ENCODE measurements at places on chromosomes 5 and 9.

- DNase-seq: no peak
These were observed 16.1 kb downstream of the SNX18 start for GRCh38 chr5:54533541-54534190.

GRCh38 chr9:134125413-134126095 is 10.3 kb upstream of the WDR5 start:
- no peak for DNase-seq

DNA sequence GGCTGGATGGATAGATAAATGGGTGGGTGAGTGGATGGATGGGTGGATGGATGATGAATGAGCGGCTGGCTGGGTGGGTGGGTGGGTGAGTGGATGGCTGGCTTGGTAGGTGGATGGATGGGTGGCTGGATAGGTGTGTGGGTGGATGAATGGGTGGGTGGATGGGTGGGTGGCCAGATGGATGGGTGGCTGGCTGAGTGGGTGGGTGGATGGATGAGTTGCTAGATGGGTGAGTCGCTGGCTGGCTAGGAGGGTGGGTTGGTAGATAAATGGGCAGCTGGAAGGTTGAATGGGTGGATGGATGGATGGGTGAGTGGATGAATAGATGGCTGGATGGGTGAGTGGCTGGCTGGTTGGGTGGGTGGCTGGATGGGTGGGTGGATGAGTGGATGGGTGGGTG is 27.9 kb upstream of the CEP72 start:
- no peak for DNase-seq

GRCh38 chr9:137865581-137866145 is 11.9 kb upstream of the CACNA1B start:
- DNase-seq: no peak

GRCh38 chr9:100505564-100506159 is 32.7 kb downstream of the TMEFF1 start:
- DNase-seq: peak; percentile 57

GRCh38 chr5:43363445-43364152 is 48.6 kb downstream of the CCL28 start:
- no peak for DNase-seq

- peak; percentile 80 for DNase-seq
These were observed 77.5 kb downstream of the RXRA start for GRCh38 chr9:134403682-134404301.

GRCh38 chr9:86082870-86083269 is 16.5 kb downstream of the GOLM1 start:
- no peak for DNase-seq

DNA sequence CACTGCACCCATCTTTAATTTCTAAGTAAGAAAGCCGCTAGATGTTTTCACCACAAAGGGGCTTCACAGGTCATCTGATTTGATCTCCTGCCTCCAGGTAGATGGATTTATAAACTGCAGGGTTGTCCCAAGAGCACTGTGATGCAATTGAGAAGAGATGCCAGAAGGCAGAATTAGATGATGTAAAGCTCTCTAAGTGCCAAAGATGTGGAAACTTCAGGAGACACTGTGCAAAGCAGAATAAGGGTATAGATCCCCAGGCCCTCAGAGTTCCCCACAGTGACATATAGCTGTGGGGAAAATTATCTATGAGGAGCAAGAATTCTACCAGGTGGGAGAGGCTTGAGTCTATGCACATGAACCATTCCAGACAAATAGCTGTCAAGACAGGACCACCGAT is 90.5 kb downstream of the FSTL4 start:
- no peak for DNase-seq

GRCh38 chr9:10003047-10003446 is 609.8 kb downstream of the PTPRD start:
- DNase-seq: no peak

GRCh38 chr5:126973193-126973592 is 57.2 kb downstream of the MARCHF3 start:
- no peak for DNase-seq

DNA sequence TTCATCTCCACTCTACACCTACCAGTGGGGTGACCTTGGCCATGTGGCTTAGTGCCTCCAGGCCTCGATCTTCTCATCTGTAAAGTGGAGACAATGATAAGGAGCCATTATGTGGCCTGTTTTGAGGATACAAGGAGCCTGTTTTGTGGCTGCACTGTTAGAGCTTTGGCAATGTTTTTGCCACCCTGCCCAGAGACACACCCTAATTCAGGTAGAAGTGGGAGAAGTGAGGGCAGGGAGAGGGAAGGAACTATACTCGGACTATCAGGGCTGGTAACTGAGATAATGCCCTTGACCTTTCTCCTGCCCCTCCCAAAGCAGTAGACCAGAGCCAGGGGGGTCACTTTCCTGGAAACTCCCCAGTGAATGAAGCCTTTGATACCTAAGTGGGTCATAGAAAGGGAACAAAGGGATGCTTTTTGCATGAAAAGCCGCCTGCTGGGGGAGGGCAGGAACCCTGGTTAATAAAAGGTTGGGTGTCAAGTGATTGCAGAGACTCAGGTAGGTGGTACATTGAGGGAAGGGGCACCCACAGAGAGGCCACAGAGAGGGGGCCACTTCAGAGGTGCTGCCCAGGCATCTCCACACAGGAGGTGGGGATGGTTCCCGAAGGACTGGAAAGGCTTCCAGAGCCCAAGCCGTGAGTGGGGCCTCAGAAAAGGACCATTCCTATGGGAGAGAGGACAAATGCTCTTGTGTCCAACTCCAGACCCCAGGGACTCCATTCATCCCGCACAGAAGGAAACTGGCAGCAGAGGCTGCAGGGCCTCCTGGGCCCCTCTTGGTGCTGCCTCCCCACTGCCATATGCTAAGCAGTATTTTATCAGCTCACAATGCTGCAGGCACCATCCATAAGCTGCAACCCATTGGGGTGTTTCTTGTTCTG is 42.3 kb upstream of the VDAC1 start:
- DNase-seq: no peak

DNA sequence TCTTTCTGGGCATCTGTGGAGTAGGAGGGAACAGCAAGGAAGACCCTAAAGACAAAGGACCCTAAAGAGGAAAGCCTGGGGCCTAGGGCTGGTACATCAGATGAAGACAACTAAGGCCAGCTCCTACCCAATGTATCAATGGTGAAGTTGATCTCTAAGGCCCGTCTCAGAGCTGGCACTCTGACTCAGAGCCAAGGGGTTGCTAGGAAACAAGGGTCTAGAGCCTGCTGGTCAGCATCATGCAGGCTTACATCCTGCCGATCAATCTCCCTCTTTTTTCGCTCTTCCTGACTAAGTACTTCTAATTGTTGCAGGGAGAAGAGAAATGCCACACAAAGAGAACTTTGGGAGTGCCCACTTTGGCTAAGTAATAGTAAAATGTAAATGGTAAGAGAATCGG is 26.2 kb downstream of the TRIM32 start:
- DNase-seq: no peak

DNA sequence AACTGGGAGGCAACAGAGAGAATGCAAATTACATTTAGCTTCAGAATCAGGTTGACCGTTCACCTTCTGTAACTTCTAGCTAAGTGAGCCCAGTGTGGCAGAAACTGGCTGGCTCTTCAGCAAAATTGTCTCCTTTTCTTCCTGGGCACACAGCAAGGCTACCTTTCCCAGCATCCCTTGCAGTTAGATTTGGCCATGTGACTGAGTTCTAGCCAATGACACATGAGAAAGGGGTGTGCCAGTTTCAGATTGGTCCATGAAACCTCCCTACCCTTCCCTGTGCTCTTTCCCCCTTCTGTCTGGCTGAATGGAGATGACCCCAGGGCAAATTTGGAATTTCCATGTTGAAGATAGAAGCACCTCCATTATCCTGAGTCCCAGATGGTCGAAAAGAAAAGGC is 72.5 kb upstream of the SMIM23 start:
- no peak for DNase-seq

GRCh38 chr5:28408186-28408585 is 1369.8 kb upstream of the CDH9 start:
- no peak for DNase-seq

Measured in Peyer's patch (tissue), 4 donors.